ENCODE measurements at places on chromosomes 3 and 15.

DNA sequence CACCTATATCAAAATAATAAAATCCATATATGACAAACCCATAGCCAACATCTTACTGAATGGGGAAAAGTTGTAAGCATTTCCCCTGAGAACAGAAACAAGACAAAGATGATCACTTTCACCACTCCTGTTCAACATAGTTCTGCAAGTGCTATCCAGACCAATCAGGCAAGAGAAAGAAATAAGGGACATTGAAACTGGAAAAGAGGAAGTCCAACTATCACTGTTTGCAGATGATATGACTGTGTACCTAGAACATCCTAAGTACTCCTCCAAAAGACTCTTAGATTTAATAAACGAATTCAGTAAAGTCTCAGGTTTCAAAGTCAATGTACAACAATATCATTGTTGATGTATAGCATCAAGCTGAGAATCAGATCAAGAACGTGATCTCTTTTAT lies 35.6 kb upstream of the FGF7 start:
- DNase-seq, result no peak

DNA sequence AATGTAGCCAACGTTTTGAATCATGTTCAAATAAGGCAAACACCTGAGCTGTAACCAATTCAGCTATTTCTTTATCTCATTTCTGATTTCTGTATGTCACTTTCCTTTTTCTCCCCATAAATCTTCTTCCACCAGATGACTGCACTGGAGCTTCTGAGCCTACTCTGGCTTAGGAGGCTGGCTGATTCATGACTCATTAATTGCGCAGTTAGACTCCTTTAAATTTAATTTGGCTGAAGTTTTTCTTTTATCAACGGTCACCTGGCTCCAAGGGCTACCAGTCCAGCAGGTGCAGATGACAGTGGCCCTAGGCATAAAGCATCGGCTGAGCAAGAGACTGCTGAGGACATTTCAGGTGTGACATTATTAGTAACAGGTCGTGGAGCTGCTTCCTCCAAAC lies 39.6 kb upstream of the ITGA11 start:
- DNase-seq, result no peak

DNA sequence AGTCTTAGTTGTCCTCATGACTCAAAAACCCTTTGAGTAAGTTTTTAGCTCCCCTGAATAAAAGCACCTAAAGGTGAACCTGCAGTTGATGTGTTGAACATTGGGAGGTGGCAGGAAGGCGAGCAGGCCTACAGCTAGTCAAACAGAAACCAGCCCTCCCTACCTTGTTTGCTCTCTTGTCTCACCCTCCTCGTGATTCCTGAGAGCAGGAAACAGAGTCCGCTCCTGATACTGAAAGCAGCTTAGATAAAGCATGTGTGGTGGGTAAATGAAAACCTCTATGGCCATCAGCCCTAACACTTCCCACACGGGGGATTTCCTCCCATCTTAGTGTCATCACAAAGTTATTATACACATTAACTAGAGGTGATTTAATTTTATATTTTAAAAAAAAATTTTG lies 21.8 kb upstream of the CLDN18 start:
- DNase-seq, result no peak

- no peak for DNase-seq
Observed at GRCh38 chr3:10968401-10968800, 24.1 kb upstream of the SLC6A1 start.

DNA sequence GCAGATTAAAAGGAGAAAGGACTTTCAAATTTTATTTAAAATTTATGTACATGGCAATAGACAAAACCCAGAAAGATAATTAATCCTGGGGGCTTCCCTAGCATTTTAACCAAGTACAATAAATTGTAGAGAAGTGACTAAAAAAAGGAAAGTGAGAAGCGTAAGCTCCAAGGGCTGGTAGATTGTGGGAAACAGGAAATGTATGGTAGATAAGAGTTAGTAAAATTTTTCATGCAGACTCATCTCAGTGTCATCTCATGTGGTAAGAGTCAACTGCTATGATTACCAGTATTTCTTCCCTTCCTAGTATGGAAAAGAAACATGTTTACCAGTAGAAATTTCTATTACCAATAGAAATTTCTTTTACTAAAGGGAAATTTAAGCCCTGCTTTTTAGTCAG lies 464.3 kb upstream of the AGTR1 start:
- DNase-seq, result no peak

DNA sequence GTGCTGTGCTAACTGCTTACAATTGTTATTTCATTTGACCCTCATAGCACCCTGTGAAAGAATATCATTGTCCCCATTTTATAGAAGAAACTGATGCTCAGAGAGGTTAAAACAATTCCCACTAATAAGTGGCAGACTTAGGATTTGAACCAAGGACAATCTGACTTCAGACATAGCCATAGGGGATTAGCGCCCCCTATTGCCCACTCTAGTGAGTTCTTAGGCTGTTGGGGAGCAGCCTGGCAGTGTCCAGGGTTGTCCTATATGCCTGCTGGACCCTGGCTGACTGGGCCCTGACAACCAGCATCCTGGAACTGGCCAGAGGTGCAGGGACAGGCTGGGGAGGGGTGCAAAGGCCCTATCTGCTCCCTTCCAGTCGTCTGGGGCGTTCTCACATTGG lies 15.4 kb downstream of the DPH3 start:
- no peak for DNase-seq
